ENCODE measurements at places on chromosomes 2 and 18.

DNA sequence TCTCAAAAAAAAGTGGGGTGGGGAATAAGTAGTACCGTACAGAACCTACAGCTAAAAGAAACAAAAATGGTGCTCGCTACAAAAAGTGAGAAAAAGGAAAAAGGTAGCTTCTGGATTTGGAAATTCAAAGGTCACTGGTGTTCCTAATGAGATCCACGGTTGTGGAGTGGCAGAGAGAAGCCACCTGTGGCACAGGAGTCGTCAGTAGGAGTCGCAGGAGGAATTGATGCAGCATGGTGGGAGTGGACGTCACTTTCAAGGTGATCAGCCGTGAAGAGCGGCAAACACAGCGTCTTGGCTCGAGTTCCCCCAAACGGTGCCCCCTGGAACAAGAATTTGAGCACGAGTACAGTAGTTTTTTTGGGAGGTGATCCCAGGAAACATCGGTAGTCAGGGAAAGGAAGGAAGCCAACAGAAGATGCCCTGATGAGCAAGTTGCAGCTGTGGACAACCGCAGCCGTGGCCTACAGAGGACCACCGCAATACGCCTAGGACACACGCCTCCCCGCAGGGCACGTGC is 1.4 kb upstream of the TTL start:
- DNase-seq = no peak

GRCh38 chr2:54573537-54573919 is 117.4 kb downstream of the SPTBN1 start:
- DNase-seq = no peak

DNA sequence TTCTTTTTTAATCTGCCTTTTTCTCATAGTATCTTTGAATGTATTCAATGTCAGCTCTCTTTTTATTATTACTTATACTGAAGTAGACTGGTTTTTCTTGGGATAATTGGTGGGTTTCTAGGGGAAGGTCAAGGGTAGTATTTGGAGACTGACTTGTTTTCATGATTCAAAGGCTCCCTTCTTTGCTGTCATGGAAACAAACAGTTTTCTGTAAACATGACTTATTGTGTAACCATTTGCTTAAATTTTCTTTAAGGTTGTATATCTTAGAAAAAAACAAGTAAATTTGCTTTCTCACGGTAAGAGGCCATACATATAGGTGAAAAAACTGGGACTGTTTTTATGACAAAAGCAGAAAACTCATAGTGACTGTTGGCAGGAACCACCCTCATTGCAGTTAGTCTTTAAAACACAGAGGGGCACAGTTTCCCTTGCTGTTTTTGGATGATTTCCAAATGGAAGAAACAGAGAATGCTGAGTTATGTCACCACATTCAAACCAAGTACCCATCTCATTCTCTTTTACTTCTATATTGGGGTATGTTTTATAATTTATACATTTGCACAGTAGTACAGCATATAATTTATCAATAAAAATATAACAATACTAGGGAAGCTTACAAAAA is 5.8 kb upstream of the RDH14 start:
- DNase-seq = no peak

GRCh38 chr2:179861416-179862067 is at the start of gene ZNF385B:
TSS of gene ZNF385B (minus strand) at chr2:179861612.
- DNase-seq = no peak

- no peak for DNase-seq
Measured at GRCh38 chr2:69798909-69799526, 30.4 kb upstream of the GMCL1 start.

GRCh38 chr2:145032791-145033190 is 512.9 kb upstream of the ZEB2 start:
- DNase-seq = no peak

DNA sequence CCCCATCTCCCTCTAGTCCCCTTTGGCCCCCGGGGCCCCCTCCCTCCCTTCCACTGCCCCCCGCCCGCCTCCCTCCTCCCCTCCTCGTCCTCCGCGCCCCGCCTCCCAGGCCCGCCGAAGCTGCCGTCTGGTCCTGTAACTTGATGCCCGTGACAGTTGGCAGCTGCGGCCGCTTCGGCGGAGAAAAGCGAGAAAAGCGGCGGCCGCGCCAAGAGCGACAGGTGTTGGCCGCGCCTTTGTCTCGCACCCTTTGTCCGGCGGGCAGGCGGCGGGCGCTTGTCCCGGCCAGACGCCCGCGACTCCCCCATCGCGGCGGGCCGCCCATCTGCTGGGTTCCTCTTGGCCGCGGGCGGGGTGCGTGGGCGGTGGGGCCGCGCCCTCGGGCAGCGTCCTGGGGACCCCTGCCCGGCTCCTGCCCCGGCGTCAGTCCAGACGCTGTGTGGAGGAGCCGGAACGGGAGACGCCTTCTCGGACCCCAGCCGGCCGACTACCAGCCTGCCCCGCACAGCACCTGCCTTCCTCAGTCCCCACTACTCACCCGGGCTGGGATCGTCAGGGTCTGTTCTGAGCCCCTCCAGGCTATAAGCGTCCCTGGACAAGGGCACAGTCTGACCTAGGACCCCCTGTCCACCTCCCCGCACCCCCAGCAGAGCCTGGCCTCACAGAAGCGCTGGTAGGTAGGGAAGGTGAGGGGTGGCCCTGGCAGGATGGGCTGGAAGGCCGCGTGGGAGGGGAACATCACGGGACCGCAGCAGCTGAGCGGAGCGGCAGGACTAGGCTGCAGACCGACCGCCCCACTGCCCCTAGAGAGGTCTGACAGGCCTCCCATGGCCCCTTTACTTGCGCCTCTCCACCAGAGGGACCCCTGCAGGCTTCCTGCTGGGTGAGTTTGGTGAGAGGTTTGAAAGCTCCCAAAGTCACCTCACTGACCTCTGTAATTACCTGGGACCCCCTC is 1.2 kb upstream of the HES6 start:
- DNase-seq = no peak

DNA sequence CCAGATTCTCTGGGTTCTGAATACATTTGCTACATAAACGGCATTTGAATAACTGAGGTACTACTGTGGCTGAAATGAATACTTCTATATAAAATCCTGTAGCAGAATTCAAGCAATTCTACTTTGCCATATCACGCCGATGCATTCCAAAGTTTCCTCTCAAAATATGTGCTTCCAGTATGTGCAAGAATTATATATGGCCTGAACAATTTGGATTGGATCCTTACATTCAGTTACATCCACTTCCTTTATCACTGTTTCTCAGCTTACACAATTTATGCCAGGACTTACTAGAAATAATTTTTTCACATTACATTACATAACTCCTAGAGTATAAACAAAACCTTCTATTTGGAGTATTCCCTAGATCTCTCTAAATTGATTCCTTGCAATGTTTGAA is 46.3 kb upstream of the STAT4 start:
- no peak for DNase-seq

- DNase-seq = no peak
Measured at GRCh38 chr2:16665748-16666448, at the start of gene CYRIA. TSS of gene CYRIA (minus strand) at chr2:16665834. CDS start at chr2:16588119, 77,715 bp downstream.

DNA sequence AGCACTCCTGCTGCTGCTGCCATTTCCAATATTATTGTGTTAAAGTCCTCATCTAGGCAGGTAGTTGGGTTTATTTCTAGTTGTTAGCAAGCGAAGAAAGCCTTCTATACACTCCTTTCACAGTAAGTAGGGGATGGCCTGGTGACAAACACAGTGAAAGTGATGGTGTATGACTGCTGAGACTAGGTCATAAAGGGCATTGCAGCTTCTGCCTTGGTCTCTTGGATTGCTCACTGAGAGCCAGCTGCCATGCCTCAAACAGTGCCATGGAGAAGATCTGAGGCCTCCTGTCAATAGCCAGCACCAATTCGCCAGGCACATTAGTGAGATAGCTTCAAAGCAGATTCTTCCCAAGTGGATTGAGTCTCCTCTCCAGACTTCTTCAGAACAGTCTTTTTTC is 27.6 kb upstream of the MSTN start:
- no peak for DNase-seq

- no peak for DNase-seq
Measured at GRCh38 chr2:231655894-231656293, 52.4 kb upstream of the PTMA start.

DNA sequence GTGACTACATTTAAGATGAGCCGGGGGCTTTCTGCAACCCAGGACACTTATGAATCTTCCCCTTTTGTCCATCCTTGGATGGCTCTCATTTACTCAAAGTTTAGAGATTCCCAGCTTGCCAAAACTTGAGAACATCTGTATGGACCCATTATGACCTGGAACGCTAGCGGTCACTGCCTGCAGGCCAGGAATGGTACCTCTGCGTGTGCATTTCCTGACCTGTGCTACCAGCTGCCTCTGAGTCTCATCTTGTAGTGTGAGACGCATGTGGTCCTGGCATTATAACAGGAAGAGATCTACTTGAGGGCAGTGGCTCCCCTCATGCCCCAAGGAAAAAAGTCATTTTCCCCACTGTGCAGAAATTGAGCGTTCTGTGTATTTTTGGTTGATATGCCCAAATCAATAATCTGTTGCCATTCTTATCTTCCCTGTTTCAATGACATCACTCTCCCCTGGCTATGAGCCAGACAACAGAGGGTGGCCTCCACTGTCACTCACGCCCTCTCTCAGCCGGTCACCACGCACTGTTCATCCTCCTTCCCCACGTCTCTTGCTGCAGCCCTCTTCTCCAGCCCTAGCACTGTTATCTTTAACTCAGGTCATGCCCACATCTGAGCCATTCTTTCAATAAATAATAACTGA is 28.5 kb upstream of the NPAS2 start:
- no peak for DNase-seq

DNA sequence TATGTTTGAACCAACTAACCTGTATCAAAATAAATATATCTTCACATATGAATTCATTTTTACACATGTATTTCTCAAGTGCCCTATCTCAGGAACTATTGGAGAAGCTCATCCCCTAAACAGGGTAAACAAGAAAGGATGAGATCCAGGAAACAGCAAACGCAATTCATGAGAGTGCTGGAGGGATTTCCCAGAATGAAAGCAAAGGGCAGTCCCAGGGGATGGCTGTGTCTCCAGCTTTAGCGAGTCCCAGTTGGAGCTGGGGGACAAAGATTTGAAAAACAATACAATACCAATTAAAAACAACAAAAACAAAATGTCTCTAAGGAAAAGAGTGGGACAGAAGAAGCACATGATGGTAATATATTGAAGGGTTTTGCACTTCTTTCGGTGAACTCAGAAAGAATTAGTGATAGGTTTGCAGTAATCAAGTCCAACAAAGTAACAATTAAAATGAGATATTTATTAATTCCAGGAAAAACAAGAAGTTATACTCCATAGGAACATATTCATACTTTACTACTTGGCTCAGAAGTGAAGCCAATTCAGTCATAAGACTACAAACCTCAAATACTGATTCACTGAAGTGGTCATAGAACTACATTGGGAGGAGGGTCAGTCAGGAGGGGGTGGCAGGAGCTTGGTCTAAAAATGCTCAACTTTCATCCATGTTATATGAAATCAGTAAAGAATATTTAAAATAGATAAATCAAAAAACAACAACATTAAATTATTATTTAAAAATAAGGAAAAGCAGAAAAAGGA is 73.1 kb upstream of the PDE1A start:
- no peak for DNase-seq

GRCh38 chr2:160670618-160671017 is 177.0 kb upstream of the RBMS1 start:
- no peak for DNase-seq

DNA sequence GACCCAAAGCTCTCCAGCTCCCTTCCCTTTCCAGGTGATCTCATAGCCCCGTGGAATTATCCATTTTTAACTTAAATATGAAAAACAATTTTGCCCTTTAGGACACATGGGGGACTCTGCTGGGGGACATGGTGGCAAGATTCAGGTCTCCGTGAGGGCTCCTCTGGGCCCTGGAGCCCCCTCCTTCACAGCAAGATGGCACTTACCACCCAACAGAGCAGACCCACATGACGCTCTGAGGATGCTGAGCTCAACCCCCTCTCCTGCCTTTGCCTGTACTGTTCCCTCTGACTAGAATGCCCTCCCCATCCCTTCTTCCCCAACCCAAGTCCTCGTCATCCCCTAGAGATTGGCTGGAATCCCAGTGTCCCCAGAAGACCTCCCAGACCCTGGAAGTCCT is 17.2 kb downstream of the TEX51 start:
- DNase-seq = no peak

DNA sequence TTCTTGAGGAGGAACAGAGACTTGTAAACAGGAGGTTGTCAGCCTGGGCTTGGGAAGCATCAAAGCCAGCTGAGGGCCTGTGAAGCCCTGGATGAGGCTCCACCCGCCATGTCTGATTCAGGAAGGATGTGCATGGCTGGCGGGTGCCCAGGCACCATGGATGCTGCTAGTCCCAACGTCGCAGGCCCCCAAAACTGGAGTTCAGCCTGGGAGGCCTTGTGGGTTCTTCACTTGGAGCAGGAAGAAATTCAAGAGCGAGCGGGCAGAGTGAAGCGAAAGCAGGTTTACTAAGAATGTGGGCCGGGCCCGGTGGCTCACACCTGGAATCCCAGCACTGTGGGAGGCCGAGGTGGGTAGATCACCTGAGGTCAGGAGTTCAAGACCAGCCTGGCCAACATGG is 12.1 kb upstream of the PXDN start:
- DNase-seq = no peak

DNA sequence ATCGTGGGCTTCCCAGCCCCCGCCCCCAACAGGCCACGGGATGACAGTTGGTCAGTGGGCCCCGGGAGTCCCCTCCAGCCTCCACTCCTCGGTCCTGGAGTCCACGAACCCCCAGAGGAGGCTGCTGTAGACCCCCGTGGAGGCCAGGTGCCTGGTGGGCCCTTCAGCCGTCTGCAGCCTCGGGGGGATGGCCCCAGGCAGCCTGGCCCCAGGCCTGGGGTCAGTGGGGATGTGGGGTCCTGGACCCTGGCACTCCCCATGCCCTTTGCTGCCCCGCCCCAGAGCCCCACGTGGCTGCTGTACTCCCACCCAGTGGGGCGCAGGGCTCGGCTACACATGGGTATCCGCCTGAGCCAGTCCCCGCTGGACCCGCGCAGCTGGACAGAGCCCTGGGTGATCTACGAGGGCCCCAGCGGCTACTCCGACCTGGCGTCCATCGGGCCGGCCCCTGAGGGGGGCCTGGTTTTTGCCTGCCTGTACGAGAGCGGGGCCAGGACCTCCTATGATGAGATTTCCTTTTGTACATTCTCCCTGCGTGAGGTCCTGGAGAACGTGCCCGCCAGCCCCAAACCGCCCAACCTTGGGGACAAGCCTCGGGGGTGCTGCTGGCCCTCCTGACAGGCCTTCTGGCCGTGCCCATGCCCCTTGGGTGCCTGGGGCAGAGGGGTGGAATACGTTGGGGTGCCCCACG is 7.6 kb downstream of the NEU4 start:
- DNase-seq = no peak

GRCh38 chr2:3608373-3609278 is 13.7 kb downstream of the COLEC11 start:
- no peak for DNase-seq
